ENCODE measurements at places on chromosomes 5 and 9.

GRCh38 chr9:79638806-79639205, 67.0 kb downstream of the TLE4 start:
- no peak for DNase-seq

GRCh38 chr9:84808416-84808815, 138.9 kb downstream of the NTRK2 start:
- DNase-seq = no peak

DNA sequence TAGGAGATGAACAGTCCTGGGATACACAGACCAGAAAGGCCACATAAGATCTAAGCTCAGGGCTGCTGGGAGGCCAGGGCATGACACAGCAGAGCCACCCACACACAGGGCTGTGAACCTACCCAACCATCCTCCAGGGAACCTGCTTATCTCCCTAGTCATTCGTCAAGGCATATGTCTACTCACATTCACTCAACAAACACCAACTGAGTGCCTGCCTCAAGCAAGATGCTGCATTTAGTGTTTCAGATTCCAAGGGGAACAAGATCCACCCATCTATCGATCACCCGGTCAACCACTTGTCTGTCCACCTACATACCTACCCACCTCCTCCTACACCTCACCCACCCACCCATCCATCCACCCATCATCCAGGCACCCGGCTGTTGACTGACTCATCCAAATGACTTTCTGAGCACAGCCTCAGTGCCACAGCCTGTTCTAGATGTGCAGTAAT, 1.9 kb downstream of the DPM2 start:
- DNase-seq = no peak

- DNase-seq = no peak
These were observed 416.4 kb upstream of the CD180 start for GRCh38 chr5:67612961-67613360.

- no peak for DNase-seq
These were observed 72.5 kb upstream of the DAPK1 start for GRCh38 chr9:87425202-87425601.

DNA sequence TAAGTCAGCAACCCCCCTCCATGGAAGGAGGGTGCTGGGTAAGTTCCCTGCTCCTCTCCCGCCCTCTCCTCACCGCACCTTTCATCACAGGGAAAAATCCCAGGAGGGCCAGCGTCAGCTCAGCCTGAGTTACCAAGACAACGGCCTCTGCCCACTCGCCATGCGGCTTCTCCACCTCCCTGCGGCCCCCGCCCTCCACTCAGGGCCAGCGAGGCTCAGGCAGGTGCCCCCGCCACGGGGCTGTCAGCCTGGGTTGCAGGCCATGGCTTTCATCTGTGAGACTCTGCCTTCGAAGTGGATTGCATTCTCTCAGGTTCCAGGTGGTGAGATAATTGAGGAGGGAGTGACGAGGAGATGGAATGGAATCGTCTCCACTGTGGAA, 27.2 kb upstream of the LAMC3 start:
- no peak for DNase-seq

DNA sequence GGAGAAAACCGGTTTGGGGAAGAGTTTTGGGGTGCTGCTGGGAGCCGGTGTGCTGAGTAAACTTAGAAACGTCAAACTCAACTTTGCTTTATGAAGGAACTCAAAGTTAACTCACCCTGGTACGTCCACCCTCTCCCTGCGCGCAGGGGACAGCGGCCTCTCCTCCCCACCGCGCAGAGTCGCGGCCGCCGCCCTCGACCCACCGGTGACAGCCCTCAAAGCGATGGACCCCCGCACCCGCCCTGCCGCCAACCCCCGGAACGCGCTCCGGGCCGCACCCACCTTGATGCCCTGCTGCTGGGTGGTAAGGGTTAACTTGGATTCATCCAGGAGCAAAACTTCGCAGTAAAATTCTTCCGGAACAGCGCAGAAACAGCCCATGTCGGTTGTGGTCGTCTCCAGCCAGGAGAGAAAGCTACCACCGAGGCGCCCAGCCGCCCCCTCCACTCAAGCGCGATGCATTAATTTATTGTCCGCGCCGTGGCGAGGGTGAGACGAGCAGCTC, 366 bp downstream of the EPB41L4A start:
- DNase-seq = no peak

- no peak for DNase-seq
These were observed 19.4 kb downstream of the RAB14 start for GRCh38 chr9:121182101-121182836.

DNA sequence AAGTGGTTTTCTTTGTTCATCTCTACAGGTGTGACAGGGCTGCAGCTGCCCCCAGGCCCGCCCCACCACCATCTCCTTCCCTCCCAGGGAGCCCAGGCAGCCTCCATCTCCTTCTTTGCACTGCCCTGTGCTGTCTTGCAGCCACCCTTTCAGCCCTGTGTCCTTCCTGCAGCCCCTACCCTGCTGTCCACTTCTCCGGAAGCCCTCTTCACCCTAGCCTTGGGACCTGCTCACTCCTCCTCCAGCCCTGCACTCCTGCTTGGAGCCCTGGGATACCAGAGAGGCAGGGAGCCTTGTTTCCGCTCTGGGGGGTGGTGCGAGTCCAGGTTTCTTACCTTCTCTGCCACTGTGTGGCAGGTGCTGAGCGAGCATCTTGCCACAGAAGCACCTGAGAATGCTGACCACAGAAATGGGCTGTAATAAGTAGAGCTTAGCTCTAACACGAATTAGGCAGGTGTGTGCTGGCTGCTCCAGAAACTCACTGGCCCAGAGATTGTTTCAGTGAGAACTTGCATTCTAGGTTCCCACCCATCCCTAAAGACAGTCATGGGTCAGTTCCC, 51.3 kb upstream of the GADD45G start:
- DNase-seq = no peak

DNA sequence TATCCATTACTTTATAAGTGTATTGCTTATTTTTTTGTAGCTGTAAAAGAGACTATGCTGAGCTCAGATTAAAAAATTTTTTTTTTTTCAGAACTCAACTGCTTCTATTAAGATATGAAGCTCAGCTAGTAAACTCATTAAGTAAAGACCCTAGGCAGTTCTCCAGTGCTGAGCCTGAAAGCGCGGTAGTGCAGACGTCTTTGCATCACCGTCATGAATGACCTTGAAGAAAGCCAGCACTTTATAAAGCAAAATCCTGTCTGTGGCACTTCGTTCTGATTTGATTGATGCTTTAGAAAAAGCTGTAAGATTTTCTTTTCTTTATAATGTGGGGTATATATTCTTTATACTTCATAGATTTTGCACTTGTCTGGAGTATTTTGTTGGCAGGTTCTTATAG, 105.7 kb downstream of the ATG10 start:
- no peak for DNase-seq
